ENCODE measurements at places on chromosomes 2 and 18.

DNA sequence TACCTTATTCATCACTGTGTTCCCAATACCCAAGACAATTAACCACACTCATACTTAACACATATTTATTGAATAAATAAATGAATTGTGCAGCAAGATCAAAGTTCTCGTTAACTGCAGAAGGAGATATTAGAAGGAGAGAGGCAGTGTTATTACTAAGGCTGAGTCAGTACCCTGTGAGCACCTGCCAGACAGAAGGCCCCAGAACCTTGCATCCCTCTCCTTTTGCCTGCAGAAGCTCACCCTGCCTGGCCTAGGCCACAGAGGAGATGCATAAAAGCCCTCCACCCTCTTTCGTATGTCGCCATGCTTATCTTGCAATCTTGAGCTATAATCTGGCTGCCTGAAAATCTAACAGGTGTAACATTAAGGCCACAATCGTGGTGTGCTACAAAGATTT, 20.5 kb upstream of the RNF149 start:
- no peak for DNase-seq

GRCh38 chr18:29171892-29172755, 995.2 kb upstream of the CDH2 start:
- no peak for DNase-seq

GRCh38 chr2:121359170-121359569, 74.2 kb upstream of the TFCP2L1 start:
- DNase-seq = no peak

DNA sequence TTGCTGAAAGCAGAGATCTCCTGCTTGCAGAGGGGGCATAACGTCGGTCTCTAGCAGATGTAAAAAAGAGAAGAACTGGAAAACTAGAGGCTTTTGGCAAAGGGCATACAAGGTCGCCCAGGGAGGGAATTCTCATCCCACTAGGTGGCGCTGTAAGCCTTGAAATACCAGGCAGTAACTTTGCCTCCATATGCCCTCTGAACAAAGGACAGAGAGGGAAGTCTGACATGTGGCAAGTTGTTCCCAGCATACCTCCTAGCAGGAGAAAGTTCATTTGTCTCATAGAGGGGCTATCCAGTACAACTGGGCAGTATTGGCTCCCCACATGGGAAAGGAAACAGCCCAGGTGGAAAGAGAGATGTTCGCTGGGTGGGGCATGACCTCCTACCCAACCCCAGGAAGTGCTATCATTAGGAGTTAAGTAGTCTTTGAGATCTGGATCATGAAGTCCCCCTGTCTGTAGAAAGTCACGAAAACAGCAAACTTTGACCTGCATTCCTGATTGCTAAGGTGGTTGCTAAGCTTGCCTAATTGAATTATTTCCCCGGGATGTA, 39.9 kb downstream of the STK17B start:
- DNase-seq = no peak

Data from right hindlimb (tissue), 1 donor.